Left lung (tissue), 14 donors: ENCODE measurements at places on chromosomes 13 and 19. TPM values are rescaled to one million over a fixed set of nuclear protein-coding genes. Genes with fewer than 3 reads are reported as not detected.

- DNase-seq: no peak
These were observed 40.1 kb downstream of the ZNF473 start for GRCh38 chr19:50065938-50066337.

Gene KLK3
- polyA plus RNA-seq: not detected

DNA sequence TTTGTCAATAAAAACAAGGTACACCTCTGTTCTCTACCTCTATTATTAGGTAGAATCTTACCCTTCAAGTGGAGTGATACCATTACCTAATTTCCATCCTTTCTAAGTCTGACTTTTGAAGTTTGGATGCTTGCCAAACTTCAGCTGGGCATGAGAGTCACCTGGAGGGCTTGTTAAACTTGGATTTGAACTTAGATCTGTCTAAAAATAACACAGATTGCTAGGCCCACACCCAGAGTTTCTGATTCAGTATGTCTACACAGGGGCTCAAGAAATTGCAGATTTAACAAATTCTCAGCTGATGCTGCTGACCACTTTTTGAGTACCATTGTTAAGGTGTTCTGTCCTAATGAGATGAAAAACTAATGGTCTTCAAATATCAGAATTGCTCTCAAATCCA is 512.2 kb downstream of the LMO7 start:
- no peak for DNase-seq

Gene ZNF235
- polyA plus RNA-seq: 15.0 TPM

Gene NAXD
- 41.1 TPM for polyA plus RNA-seq

GRCh38 chr13:102680842-102681740 is 13.8 kb downstream of the METTL21C start:
- DNase-seq: no peak

Gene PROSER1
- 44.9 TPM for polyA plus RNA-seq

Gene CEACAM21
- 8.9 TPM for polyA plus RNA-seq

- DNase-seq: no peak
These were observed 3.0 kb downstream of the TMEM259 start for GRCh38 chr19:1017906-1018305.

GRCh38 chr13:45437947-45438346 is 19.8 kb upstream of the SLC25A30 start:
- no peak for DNase-seq

Gene MEDAG
- polyA plus RNA-seq: 3.9 TPM

GRCh38 chr13:93477238-93477637 is 250.6 kb downstream of the GPC6 start:
- no peak for DNase-seq

GRCh38 chr13:106602178-106602577 is 34.2 kb upstream of the ARGLU1 start:
- DNase-seq: no peak

Gene TEX26
- 1.2 TPM for polyA plus RNA-seq

GRCh38 chr13:43983373-43983772 is 103.7 kb downstream of the LACC1 start:
- no peak for DNase-seq

- no peak for DNase-seq
These were observed 40.5 kb downstream of the MIPEP start for GRCh38 chr13:23848646-23849141.

Gene PEX11G
- 4.9 TPM for polyA plus RNA-seq

DNA sequence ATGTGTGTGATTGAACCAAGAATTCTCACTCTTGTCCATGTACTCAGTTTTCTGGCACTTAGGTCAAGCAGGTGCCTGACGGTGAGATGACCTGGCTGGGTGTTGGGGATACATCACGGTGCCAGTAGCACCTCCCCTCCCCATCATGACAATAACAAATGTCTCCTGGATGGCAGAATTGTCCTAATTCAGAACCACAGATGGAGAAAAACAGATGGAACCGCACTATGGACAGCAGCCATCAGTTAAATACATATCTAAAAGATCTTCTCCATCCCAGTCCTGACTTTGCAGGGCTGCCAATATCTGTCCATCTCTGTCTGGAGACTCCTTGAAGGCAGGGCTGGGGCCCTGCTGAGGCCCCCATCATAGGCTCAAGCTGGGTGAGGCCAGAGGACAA is 126.9 kb downstream of the PTPRS start:
- no peak for DNase-seq

Gene GJB6
- polyA plus RNA-seq: 0.27 TPM

DNA sequence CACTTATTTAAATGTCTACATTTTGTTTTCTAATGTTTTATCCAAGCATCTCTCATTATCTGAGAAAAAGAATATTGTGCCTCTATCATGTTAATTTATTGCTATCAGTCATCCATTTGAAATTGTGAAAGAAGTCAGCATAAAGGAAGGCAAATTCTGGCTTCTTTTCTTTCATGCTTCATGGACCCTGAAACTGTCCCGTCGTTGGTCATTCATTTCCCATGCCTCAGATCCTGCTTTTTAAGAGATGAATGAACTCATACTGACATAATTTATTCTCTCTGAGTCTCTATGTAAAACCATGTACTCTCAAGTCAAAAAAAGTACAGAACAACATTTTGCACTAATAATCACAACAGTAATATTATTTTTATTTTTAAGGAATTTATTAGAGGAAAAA is 2512.0 kb downstream of the PCDH9 start:
- no peak for DNase-seq

GRCh38 chr13:95323930-95324662 is 22.8 kb upstream of the ABCC4 start:
- no peak for DNase-seq
